ENCODE measurements at places on chromosomes 7 and 10. TPM values are rescaled to one million over a fixed set of nuclear protein-coding genes. Genes with fewer than 3 reads are reported as not detected.

GRCh38 chr10:96906864-96907263 is 74.8 kb downstream of the LCOR start:
- DNase-seq = no peak

GRCh38 chr10:34698979-34699378 is 116.1 kb downstream of the PARD3 start:
- DNase-seq = peak; percentile 29

- DNase-seq = peak; percentile 84
Measured at GRCh38 chr7:29563590-29564495, at the start of gene PRR15. Gene PRR15 (plus strand): TSS chr7:29563835. CDS start chr7:29566330, 2,495 bp downstream.

CDC14C gene
- total RNA-seq = not detected

RBM48 gene
- 4.7 TPM for total RNA-seq

CCL24 gene
- total RNA-seq = not detected

DNA sequence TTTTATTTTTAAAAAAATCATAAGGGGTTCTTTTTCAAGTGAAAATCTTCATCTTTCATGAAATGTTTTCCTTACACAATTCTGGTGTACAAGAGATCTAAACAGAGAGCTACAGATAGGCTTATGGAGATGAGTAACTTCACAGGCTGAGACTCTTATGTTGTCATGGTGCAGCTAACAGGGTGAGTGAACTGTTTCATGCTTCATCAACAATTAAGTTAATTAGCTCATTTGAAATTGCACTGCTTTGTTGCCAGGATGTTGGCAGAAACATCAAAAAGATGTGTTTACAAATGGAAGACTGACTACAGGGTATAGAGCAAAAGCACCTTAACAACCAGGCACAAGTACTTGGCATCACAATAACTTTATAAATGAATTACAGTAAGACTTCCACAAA is 230.8 kb downstream of the FOXP2 start:
- DNase-seq = no peak

GRCh38 chr7:69067397-69067796 is 530.9 kb upstream of the AUTS2 start:
- peak; percentile 18 for DNase-seq

GRCh38 chr7:157274991-157275427 is 61.8 kb upstream of the DNAJB6 start:
- no peak for DNase-seq

DNA sequence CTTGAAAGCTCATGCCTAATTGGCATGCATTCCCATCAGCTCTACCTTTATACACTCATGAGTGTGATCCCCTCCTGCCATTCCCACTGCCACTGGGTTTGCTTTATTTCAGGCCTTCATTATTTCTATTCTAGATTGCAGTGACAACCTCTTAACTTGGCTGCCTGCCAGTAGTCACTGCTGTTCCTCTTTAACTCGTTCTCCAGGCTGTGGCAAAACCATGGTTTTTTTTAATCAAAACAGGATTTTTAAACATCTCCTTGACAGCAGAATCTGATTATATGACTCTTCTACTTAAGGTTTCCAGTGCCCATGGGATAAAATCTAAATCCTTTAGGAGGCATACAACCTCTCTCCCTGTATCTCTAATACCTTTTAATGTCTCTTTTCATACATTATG is 223.7 kb upstream of the PCDH15 start:
- DNase-seq = no peak

- DNase-seq = no peak
Measured at GRCh38 chr10:112666094-112666493, 219.1 kb downstream of the VTI1A start.

CFAP69 gene
- 3.7 TPM for total RNA-seq

DNA sequence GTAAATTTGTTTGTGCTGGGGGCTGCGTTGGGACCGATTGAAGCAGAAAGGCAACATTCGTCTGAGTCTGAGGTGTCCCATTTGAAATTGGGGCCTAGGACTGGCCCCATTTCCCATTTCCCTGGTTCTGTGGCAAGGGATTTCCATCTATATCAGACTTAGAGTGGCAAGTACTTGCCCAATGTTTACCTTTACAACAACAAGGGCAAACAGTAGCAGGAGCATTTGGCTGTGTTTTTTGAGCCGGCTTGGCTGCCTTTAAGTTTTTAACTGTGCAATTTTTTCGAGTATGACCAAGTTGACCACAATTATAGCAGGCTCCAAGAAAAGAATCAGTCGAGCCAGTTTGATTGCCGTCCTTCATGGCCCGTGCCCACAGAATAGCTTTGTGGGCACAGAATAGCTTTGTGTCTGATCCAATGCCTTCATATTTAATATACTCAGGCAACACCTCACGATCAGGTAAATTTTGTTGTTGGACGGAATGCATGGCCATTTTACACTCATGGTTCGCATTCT is 4.7 kb upstream of the CYP17A1 start:
- DNase-seq = no peak

DNA sequence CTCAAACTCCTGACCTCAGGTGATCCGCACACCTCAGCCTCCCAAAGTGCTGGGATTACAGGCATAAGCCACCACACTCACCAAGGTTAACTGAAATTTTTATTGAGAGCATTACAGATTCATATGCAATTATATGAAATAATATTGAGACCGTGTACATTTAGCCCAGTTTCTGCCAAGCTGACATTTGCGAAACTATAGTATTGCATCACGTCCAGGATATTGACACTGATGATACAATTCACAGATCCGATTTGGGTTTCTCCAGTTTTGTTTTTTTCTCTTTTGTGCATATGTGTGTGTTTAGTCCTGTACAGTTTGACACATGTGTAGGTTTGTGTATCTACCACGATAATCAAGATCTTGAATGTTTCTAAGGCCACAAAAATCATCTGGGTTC is 627.9 kb upstream of the FOXK1 start:
- DNase-seq = no peak

DNA sequence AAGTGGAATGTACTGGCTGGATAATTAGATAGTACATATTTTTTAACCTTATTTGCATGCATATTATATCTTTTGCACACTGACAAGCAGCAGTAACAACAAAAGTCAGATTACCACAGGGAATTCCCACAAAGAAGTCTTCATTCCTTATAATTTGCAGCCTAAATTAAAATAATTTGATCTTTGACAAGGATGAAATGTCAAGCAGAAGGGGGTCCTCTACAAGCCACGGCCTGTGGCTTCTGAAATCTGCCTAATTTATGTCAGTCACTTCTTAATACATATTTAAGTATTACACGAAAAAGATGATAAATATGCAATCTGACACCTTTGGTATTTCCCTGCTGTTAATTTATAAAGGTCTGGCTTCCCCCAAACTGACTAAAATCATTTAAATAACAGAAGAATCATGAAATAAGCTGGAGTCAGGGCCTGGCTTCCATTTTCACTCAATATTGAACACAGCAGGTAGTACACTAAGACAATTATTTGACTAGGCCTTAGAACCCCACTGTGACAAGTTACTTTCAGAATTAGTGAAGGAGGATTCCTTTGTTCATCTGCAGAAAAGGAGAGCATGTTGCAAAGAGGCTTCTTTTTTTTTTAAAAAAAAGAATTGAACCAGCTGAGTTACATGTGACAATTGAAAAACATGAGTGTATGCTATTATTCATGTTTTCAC is 351.1 kb upstream of the ETV1 start:
- no peak for DNase-seq

SUN3 gene
- not detected for total RNA-seq

DNA sequence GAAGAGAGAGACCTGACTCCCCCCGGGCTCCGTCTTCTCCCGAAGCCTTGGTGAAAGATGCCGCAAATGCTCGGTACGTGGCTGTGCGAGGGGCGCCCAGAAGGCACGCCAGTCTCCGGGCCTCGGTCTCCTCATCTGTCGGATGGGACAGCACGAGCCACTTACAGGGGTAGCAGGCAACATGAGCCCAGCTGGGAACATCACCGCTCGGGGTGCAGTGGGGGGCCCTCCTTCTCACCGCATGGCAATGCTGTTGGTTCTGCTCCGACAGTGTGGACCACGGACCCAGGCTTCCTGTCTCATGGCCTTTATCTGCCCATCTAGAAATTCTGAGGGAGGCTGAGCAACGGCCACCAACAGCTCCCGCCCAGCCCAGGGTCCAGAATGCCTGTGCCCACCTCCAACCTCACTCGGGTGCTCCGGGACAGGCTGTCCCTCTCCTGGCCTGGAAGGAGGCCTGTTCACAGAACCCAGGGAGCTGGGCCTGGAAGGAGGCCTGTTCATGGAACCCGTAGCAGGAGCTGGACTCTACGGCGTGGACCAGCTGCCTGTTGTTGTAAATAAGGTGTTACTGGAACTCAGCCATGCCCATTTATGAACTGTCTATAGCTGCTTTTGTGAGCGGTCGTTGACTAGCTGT is 15.8 kb downstream of the ADAP1 start:
- peak; percentile 46 for DNase-seq

DNA sequence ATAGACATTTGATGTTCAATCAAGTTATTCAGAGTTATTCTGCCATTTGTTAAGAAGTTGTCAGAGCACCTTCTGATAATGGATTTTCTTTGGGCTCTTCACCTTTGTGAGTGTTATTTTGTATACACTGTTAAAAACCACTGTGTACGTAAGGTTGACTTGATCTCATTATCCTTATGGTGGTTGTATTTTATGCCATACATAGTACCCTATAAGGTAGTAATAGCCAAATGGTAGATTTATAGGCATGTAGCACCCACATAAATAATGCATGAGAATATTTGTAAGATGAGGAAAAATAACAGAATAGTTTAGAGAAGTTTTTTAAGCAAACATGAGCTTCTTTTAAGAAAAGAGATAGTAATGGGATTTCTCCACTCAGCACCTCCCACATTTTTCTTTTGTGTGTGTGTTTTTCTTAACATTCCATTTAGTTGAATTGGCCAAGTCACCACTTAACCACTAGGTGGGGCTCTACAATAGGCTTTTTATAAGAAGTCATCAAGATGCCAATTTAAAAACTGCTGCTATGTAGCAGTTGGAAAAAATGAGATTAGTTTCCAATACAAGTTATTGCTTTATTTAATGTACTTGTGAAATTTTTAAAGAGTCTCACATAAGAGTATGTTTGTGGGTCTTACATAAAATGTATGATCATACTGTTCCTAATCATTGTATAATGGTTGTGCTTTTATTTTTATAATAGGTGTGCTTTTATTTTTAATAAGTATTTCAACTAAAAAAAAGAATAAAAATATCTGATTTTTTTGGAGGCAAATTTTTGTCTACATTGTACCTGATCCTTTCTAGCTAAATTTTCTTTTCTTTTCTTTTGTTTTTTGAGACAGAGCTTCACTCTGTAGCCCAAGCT is 41.1 kb upstream of the STMP1 start:
- no peak for DNase-seq

DNA sequence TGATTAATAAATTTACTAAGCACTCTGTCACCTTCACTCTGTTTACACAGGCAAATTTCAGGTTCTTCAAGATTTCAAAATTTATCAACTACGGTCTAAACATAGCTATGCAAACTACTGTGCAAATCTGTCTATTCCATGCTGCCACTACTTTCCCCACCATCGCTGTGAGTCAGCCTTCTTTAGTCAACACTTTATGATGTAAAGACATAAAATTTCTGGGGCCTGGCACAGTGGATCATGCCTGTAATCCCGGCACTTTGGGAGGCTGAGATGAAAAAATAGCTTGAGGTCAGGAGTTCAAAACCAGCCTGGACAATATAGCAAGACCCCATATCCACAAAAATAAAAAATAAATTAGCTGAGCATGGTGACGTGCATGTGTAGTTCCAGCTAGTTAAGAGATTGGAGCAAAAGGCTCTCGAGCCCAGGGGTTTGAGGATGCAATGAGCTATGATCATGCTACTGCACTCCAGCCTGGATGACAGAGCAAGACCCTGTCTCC is 42.6 kb downstream of the CNOT4 start:
- no peak for DNase-seq

DNA sequence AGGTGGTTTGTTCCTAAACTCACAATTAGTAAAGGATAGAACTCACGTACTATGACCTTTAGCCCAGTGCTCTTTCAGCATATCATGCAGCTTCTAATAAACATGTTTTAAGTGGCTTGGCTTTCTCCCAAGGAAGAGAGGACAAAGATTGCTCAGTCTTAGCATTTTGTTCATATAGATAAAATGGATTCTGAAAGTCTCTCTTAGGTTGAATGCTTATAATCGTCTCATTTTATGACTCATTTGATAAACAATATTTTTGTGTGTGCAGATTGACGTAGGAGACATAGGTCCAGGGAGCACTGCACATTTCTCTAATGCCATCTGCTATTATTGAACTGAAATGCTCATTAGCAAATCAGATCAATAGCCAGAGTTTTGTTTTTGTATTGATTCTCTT is 44.8 kb downstream of the GNAT3 start:
- no peak for DNase-seq

SLC16A9 gene
- 1.5 TPM for total RNA-seq

DNA sequence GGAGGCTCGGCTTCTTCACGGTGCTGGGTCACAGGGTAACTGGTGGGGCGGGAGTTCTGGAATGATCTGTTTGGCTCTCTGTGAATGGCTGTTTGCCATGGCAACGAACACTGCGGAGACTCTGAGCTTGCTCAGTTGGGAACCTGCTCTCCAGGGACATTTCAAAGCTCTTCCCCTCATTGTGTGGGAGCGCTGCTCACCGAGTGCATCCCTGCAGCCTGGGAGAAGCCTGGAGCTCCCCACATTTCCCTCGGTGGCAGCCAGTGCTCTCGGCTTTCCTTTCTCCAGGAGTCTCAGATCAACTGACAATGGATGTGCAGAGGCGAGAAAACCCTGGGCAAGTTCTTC is 57.6 kb upstream of the CACUL1 start:
- no peak for DNase-seq

CALML5 gene
- total RNA-seq = not detected

DNA sequence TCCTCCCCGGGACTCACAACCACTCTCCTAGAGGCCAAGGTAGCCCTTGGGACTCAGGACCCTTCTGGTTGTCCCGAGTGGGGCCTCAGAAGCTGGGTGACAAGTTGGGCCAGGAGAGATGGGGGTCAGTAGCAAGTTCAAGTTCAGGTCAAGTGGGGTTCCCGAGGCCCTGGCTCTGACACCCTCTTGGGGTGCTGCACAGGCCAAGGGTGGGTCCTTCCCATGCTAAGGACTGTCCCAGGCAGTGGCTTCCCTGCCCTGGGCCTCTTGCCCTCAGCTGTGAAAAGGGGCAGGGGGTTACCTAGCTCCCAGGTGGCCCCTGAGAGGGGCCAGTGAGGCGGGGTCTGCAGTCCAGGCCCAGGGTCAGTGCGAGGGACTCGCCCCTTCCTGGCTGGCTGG is 115.4 kb upstream of the TNRC18 start:
- DNase-seq = no peak

COL28A1 gene
- total RNA-seq = 6.9 TPM

CAV1 gene
- total RNA-seq = 9.7 TPM

- DNase-seq = no peak
Measured at GRCh38 chr10:132532749-132533560, 4.6 kb upstream of the INPP5A start.

OR2A5 gene
- not detected for total RNA-seq

NFE2L3 gene
- total RNA-seq = 10.3 TPM

All from pancreas (tissue), 10 donors.